ENCODE measurements at places on chromosomes 7 and 10.

DNA sequence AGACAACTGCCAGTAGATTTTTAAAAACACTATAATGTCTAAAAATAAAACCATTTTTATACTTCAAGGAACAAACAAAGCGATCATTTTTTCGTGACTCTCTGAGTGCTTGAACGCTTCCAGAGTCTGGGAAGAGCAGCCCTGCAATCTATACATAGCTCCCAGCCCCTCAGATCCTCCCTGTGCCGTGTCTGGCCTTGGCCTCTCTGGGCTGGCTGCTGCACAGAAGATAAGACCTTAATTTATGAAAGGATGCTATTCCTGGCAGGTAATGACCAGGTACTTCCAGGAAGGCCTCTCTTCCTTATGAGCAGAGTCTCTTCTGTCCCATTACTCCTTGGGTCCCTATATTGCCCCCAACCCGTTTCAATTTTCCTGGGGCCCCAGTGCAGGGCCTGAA lies 200.9 kb upstream of the AOAH start:
- no peak for DNase-seq

- no peak for DNase-seq
Observed at GRCh38 chr7:50742401-50742800, 40.3 kb downstream of the GRB10 start.

GRCh38 chr10:79258894-79259293 lies 88.4 kb upstream of the PPIF start:
- DNase-seq: no peak

DNA sequence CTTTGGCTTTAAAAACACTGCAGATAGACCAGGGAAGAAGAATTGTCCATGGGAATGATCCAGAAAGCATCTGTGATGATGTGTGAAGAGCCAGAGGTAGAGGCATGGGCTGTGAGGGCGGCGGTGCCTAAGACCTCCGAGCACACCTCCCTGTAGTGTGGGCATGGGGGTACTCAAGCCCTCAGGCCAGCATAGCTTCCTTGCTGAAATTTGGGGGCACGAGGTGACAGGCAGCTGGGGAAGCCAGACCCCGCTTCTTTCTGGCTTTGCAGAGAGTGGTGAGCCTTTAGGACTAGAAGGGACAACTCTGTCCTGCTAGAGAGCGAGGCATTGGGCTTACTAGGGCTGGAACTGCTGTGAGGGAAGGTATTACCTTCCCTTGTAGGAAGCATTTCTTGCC lies 187.7 kb upstream of the SH2B2 start:
- DNase-seq: no peak

GRCh38 chr10:93147281-93147680 lies 73.6 kb downstream of the CYP26A1 start:
- DNase-seq: no peak

- DNase-seq: no peak
Observed at GRCh38 chr10:26242706-26243350, 26.3 kb downstream of the GAD2 start.

All from NCI-H460 (cell line).